H4 (cell line): ENCODE measurements at places on chromosomes 7 and 10. TPM values are rescaled to one million over a fixed set of nuclear protein-coding genes. Genes with fewer than 3 reads are reported as not detected.

FGFBP3 gene
- total RNA-seq, result 0.21 and 0.45 TPM in 2 replicates

CPED1 gene
- total RNA-seq, result 23.8 and 26.5 TPM in 2 replicates

- no peak for DNase-seq
Measured at GRCh38 chr7:121073463-121074099, 85.1 kb downstream of the CPED1 start.

DNA sequence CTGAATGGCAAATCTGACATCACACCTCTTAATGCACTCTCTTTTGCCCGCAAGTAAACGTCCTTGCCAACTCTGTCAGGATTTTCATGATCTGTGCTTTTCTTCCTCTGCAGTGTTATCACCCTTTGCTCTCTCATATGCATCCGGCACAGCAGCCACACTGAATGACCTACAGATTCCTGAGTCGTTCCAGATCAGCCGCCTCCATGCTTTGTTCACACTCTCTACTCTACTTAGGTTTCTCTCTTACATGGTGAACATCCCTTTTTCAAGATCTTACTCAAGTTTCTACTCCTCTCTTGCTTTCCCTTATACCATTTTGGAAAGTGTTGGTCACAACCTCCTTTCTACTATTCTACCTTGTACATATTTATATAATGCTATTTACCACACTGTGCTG is 127.7 kb upstream of the AOAH start:
- no peak for DNase-seq

GRCh38 chr10:116892907-116893685 is 43.8 kb downstream of the ENO4 start:
- DNase-seq, result no peak

- DNase-seq, result no peak
Measured at GRCh38 chr10:100654782-100655325, 90.5 kb upstream of the PAX2 start.

DNA sequence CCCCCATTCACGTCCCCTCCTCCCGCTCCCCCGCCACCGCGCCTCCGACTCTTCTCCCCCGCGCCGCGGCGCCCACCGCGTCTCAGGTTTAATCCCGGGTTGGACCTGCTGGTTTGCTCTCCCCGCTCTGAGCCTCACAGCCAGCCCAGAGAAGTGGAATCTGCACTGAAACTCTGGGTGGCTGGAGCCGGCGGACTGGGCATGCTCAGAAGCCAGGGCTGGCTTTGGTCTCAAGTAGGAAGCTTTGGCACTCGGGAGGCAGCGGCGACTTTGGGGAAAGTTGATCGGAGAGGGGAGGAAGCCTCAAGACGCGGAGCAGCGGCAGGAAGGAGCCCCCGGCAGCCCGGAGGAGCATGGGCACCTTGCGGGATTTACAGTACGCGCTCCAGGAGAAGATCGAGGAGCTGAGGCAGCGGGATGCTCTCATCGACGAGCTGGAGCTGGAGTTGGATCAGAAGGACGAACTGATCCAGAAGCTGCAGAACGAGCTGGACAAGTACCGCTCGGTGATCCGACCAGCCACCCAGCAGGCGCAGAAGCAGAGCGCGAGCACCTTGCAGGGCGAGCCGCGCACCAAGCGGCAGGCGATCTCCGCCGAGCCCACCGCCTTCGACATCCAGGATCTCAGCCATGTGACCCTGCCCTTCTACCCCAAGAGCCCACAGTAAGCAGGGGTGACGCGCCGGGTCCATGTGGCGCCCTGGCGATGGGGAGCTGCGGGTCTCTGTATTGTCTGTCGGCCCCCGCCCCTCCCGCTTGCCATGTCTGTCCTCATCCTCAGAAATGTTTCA is at the start of gene PRKG1:
TSS of gene PRKG1 (plus strand) at position 250 of the 791 bp plus-strand sequence.
- peak; percentile 63 for DNase-seq

CAMK2B gene
- total RNA-seq, result 0.06 TPM in 1 of 2 replicates, not detected in the other

PTN gene
- 65.8 and 83.7 TPM in 2 replicates for total RNA-seq
